ENCODE measurements at places on chromosomes 5 and 9.

DNA sequence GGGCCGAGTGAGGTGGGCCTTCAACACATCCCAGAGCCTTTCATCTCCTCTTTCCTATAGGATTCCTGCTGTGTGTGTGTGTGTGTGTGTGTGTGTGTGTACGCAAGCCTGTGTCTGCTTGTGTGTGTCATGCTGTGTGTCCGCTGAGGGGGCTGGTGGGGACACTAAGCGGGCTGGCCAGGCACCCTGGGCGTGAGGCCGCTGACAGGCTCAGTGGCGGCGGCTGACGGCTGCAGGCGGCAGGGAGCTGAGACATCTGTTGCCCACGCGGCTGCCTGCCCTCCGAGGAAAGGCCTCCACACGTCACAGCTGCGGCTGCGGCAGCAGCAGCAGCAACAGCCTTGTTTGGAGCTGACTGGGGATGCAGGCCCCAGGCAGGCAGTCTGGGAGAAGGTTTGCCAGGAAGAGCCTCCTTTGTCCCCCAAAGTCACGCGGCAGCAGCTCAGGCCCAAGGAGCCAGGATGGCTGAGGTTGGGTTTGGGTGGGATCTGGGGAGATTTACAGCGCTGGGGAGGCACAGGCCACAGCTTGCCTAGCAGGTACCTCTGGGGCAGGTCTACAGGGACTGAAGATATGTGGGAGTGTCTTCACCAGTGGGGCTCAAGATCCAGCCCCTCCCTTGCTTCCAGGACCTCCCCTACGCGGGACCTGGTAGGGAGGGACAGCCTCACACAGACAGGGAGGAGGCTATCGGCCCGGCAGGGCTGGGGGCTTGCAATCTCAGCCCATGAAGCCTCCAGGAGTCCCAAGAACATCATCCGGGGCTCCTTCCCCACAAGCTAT is 1.8 kb downstream of the PDLIM4 start:
- no peak for DNase-seq

GRCh38 chr9:10168241-10168640 is 444.6 kb downstream of the PTPRD start:
- DNase-seq = no peak

- DNase-seq = no peak
These were observed 82.2 kb downstream of the TRIO start for GRCh38 chr5:14225173-14225834.

DNA sequence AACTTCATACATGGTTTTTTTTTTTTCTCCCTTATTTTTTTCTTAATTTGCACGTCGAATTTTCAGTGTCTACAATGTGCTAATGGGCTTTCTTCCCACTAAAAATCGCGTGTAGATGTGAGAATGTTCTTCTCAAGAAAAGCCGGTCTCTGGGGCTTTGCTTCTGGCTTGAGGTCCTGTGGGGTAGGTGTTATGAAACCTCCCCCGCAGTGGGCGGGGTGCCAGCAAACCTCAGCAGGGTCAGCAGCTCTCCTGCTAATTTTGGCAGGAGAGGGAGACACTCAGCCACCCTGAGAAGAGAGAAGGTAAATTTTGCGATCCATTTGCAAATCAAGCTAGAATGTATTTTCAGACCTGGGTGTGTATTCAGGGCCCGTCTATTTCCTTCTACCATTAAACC is 59.9 kb downstream of the NPR3 start:
- DNase-seq = no peak

DNA sequence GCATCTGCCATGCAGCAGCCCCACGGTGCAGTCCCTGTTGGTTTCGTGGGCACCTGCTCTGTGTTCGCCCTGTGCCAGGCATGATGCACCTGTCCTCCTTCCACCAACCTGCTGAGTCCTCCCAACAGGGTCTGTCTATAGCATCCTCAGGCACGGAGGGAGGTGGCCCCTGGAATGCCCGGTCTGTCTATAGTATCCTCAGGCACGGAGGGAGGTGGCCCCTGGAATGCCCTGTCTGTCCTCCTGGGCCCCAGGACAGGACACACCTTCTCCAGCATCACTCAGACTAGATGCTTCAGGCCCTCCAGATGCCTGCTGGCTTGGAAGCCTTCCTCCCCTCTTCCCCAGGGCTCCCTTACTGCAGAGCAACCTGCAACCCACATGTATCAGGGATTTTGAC is 9.9 kb upstream of the PHYHD1 start:
- DNase-seq = no peak

Data from iPS DF 19.7 (cell line).